Activated CD8-positive, alpha-beta T cell treated with anti-CD3 and anti-CD28 coated beads for 36 hours (primary cell): ENCODE measurements at places on chromosomes 12 and 14. TPM values are rescaled to one million over a fixed set of nuclear protein-coding genes. Genes with fewer than 3 reads are reported as not detected.
A peak's percentile ranks its signal among the peaks of the same experiment; 100 is the strongest.

- DNase-seq, result no peak
Measured at GRCh38 chr12:110768960-110769359, 26.3 kb upstream of the PPP1CC start.

DNA sequence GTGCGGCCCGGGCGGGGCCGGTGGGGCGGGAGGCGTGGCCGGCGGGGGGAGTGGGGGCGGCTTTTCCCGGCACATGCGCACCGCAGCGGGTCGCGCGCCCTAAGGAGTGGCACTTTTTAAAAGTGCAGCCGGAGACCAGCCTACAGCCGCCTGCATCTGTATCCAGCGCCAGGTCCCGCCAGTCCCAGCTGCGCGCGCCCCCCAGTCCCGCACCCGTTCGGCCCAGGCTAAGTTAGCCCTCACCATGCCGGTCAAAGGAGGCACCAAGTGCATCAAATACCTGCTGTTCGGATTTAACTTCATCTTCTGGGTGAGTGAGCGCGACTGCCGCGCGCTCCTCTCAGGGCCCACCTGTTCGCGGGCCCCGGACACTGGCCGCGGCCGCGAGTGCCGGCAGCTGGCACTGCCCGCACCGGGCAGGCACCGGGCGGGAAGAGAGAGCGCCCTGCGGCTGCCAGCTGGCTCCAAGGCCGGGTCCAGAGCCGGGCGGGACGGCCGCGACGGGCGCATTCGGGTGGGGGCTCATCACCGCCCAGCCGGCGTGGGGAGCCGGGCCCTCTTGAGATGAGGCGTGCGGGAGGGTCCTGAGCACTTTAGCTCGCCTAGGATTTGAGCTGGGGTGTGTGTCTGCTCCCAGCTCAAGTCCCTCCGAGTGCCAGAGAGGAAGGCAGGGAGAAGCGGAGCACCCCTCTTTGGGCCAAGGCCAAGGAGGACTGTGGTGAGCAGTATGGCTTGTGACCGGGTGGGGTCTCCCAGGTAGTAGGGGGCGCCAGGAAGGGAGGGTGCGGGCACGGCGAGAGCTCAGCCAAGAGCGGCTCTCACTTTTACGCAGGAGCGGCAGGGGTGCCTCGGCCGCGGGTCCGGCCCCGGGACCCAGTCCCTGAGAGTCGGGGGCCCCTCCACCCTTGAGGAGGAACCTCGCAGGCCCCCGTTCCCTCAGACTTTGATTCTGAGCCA is at the start of gene CD9:
TSS of gene CD9 (plus strand) at position 145 of the 957 bp plus-strand sequence. CDS start at position 245, 100 bp downstream.
- DNase-seq, result peak; percentile 54

DNA sequence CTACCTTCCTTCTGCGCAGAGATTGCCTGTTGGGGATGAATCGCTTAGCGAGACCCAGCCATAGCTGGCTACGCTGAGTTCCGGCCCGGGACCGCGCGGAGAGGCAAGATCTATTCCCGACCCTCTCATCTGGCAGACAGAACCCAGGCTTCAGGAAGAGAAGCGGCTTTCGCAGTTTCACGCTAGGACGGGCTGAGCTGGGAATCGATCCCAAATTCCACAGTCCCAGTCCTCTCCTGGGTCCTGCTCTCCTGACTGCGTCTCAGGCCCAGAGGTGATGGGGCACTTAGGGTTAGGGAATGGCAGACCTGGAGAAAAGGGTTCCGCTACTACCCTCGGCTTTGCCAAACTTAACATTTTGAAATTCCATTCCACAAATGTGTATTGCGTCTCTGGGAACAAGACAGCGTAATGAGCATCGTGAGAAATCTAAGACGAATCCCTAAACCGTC is 2.8 kb downstream of the PTPN21 start:
- DNase-seq, result no peak

The OR6C2 gene
- not detected for total RNA-seq

The WNT1 gene
- total RNA-seq, result not detected

- peak; percentile 27 for DNase-seq
Measured at GRCh38 chr12:112418273-112418607, 507 bp upstream of the PTPN11 start.

- DNase-seq, result peak; percentile 14
Measured at GRCh38 chr12:19801941-19802340, 362.6 kb downstream of the AEBP2 start.

The CELA1 gene
- not detected for total RNA-seq

The CISTR gene
- total RNA-seq, result not detected

The FAM222A gene
- total RNA-seq, result 1.0 TPM

- DNase-seq, result peak; percentile 38
Measured at GRCh38 chr12:64681200-64682052, 71.1 kb downstream of the RASSF3 start.

GRCh38 chr14:30333934-30334333 is 225.0 kb upstream of the G2E3 start:
- DNase-seq, result no peak
